ENCODE measurements at places on chromosomes 7 and 10.

GRCh38 chr10:102845352-102845902, 8.2 kb upstream of the CYP17A1 start:
- DNase-seq: no peak

GRCh38 chr7:31028417-31028992, 23.6 kb upstream of the ADCYAP1R1 start:
- no peak for DNase-seq

GRCh38 chr7:29977886-29978651, 11.5 kb downstream of the SCRN1 start:
- DNase-seq: no peak

- no peak for DNase-seq
Observed at GRCh38 chr7:32263611-32264010, 193.4 kb upstream of the PDE1C start.

GRCh38 chr7:127918130-127918529, 113.1 kb downstream of the LRRC4 start:
- DNase-seq: no peak

GRCh38 chr10:75099952-75100763, 11.3 kb upstream of the SAMD8 start:
- DNase-seq: peak; percentile 73

DNA sequence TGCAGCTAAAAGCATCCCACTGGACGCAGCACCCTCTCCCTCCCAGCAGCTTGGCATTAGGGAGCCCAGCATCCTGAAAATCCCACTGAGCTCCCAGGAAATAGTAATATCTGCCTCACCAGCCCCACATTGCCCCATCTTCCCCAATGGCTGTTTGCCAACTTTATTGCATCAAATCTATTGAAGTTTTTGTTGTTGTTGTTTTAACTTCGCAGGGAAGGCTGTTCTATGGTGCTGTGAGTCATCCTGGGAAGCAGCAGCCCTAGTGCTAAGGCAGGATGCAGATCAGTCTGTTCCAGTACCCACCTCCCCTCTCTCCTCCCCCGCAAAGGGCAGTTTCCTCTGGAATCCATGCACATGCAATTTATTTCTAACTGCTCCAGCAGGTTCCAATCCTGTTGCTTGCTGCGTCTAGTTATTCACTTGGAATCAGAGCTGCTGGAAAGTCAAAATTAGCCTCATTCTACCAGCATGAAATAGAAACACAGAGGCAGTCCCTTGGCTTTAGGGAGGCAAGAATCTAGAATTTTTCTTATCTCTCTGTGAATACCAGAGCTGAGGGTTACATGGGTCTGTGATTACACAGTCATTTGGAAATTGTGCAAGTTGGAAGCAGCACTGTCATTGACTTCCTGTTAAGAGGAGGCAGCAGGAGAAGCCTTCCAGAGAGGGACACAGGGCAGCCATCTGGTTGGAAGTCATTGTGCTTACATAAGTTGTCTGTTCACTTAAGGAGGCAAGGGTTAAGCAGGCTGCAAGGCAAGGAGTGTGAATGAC, 115.9 kb upstream of the CACUL1 start:
- no peak for DNase-seq

DNA sequence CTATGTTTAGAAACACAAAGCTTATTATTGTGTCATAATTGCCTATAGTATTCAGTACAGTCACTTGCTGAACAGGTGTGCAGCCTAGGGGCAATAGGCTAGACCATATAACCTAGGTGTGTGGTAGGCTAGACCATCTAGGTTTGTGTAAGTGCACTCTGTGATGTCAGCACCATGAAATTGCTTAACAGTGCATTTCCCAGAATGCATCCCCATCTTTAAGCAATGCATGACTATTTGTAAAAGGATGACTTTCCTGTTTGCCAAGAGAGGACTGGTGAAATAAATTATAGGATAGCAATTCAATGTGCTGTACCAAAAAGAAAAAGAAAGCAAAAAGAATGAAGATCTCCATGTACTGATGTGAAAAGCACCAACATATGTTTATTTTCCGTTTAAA, 288.7 kb upstream of the AUTS2 start:
- DNase-seq: no peak

DNA sequence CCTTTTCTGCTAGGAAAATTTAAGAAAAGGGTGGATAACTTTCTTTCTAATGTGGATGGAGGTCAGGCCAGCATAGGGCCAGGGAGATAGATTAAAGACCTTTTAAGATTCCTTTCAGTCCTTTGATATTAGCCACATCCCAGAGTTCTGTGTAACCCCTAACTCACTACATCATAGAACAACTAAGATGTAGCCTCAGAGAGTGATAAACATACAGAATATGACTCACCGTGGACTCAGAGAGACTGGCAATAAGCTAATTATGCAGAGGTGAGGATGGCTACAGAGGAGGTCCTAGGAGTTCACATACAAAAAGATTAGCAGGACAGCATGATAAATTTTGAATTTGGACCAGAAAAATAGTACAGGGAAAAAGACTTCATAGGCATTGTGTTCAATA, 141.0 kb downstream of the AOAH start:
- no peak for DNase-seq

DNA sequence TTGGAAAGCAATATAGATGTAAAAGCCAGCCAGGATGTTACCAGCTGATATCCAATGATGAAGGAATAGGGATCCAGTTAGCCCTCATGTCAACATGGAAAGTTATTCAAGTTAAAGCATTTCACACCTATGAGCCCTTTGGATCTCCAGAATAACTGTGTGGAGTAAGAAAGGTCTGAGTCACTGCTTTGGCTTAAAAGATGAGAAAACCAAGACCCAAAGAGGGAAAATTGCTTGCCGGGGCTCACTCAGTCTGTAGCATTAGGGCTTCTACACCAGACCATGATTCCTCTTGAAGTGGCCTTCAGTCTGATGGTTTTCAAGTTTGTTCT, 12.6 kb downstream of the LSM5 start:
- DNase-seq: no peak

GRCh38 chr7:20785157-20786048, 1.3 kb downstream of the SP8 start:
- DNase-seq: no peak

DNA sequence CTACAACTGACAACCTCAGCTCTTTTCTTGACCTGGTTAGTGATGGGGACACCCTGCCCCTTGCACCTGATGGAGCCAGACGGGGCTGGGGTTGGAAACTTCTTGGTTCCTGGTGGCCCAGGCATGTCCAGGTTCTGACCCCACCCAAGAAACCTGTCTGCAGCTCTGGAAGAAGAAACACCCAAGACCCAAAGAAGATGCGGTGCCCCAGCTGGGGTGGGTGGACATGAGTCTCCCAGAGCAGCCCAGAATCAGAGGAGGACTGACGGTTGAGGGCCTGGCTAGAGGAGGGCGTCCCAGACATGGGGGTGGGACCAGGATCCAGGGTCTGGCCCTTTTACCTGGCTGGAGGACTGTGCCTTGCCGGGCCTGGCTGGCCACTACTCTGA, 202.4 kb downstream of the GLRX3 start:
- DNase-seq: no peak

DNA sequence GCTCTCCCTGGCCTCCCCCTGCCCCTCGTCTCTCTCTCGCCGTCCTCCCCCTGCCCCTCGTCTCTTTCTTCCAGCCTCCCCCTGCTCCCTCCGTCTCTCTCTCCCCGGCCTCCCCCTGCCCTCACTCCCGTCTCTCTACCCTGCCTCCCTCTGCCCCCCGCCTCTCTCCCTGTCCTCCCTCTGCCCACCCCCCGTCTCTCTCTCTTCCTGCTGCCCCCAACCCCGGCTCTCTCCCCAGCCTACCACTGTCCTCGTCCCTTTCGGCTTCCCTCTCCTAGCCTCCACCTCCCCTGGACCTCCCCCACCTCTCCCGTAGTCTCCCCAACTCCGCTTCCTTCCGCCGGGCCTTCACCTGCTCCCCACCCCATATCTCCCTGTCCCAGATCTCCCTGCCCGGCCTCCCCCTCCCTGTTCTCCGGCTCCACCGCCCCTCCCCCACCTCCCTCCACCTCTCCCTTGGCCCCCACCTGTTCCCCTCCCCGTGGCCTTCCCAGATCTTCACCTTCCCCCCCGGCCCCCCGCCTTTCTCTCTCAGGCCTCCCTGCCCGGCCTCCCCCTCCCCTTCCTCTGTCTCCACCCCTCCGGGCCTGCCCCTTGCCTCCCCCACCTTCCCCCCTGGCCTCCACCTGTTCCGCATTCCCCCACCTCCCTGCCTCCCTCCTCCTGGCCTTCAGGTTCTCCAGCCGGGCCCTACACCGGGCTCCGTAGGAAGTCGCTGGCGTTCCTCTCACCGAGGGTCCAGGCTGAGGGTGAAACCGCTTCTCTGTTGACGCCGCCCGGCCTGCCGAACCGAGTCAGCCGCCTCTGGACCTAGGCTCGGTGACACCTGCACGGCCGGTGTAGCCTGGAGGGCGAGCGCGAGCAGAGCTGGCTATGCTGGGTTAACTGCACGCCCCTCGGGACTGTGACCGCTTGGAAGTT, 1.2 kb downstream of the GET4 start:
- no peak for DNase-seq

DNA sequence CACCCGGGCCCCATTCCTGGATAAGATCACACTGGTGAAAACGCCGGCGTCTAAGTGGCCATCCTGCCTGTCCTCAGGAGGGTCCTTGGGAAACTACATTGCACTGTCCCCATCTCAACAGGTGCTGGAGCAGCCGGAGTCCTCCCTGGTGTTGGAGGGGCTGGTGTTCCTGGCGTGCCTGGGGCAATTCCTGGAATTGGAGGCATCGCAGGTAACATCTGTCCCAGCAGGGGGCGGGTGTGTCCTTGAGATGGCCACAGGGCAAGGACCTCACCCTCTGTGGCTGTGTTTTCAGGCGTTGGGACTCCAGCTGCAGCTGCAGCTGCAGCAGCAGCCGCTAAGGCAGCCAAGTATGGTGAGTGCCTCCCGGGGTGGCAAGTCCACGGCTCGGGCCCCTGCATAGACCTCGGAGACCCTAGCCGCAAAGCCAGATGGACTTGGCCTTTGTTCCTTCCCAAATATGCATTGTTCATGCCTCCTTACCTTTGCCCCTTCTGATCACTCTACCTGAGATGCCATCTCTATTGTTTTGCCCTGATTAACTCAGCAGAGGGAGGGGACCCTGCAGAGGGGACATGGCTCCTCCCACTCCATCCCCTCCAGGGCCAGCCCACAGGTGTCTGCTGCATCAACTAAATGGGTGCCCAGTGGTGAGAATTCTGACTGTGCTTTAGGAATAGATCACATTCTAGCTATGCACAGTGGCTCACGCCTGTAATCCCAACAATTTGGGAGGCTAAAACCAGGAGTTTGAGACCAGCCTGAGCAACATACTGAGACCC, 23.8 kb downstream of the ELN start:
- no peak for DNase-seq

GRCh38 chr10:788796-789748, 99.6 kb upstream of the DIP2C start:
- DNase-seq: no peak

- DNase-seq: no peak
Observed at GRCh38 chr7:134307320-134307719, 9.4 kb downstream of the SLC35B4 start.

DNA sequence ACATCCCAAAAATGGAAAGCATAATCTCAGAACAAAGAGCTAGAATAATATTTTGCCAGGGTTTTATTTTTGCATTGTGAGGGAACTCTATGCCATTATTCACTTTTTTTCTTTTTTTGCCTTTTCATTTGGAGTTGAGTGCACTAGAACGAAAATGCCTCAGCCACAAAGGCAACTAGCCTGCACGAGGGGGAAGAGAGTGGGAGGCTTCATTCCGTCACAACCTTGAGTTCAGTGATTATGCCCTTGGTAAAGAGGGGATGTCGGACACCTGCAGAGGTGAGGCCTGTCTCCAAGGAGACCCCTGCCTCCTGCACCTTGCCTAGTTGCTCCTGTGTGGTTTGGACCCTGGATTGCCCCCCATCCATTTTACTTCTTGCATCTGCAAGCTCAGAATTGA, 232.7 kb downstream of the TEX36 start:
- no peak for DNase-seq

GRCh38 chr7:121204537-121204936, 124.3 kb upstream of the WNT16 start:
- DNase-seq: no peak

- no peak for DNase-seq
Observed at GRCh38 chr7:16062269-16062668, 359.1 kb downstream of the CRPPA start.

DNA sequence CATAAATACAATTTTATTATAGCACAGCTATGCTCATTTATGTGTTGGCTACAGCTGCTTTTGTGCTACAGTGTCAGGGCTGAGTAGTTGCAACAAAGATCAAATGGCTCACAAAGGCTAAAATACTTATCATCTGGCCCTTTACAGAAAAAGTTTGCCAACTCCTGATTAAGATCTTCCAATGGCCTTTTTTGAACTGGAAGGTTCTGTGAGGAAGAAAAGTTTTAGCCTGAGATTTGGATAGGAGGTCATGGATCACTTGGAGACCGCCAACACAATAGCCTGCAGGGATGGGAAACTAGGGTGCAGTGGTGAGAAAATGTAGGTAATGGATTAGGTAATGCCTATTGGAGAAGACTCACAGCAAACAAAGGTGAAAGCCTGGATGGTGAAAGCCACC, 169.8 kb downstream of the NOC3L start:
- no peak for DNase-seq

DNA sequence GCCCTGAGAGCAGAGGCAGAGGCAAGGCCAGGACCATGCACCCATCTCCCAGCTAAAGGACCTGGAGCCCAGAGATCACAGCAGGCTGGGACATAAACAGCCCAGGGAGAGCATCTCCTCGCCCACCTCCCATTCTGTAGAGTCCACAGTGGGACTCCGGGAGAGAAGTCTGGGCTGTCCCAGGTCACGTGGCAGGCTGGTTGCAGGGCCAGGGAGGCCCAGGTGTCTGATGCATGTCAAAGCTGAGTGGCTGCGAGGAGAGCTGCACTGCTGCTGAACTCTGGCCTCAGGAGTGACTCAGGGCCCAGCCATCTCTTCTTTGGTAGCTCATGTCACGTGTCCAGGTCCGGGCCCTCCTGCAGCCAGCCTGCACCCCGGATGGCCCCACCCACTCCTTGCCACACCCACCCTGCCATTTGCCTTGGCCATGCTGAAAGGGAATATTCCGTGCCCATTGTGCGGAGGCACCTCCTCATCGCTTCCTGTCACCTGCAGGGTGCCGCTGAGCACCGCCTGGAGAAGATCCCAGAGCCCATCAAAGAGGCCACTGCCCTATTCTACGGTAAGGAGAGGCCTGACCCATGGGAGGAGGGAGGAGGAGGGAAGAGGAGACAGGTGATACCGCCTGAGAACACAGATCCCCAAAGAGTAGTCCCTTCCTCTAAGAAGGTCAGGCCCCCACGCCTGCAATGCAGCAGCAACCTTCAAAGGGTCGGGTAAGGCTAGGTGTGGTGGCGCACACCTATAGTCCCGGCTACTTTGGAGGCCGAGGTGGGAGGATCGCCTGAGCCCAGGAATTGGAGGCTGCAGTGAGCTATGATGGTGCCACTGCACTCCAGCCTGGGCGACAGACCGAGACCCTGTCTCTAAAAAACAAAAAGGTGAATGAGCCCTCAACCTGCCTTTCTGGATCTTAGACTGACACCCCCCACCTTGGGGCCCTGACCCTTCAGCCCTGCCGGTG, 12.6 kb upstream of the SH2B2 start:
- DNase-seq: no peak

All from activated T-helper 1 cell treated with anti-CD3 and anti-CD28 coated beads, Interleukin-2, amount 50 U/mL, for 16 hours (primary cell).